NCI-H187 treated with DMSO at 0.1 percent for 48 hours (cell line): ENCODE measurements at places on chromosomes 4 and X.

GRCh38 chrX:54807524-54808108, at the start of gene MAGED2:
TSS of gene MAGED2 (plus strand) at chrX:54807745. CDS start at chrX:54809332, 1,587 bp downstream.
- DNase-seq: no peak

- DNase-seq: no peak
Observed at GRCh38 chr4:25032126-25032525, 1.4 kb upstream of the LGI2 start.

- DNase-seq: no peak
Observed at GRCh38 chr4:70182517-70183167, 12.9 kb upstream of the ODAM start.

DNA sequence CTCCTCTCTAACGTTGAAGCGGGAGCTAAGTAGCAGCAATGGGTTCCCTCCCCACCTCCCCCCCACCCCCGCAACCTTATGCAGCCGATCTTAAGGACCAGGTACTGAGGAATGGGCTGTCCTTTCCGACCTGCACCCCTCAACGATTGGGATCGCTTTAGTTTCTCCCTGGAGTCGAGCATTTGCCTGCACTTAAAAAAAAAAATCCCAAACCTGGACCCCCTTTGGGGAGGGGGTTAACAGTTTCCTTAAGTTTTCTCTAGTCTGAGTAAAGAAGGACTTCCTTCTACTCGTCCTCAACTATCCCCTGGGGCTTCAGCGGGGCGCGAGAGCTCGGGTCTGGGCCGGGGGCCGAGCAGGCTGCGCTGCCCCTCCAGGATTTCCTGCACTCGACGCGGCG, 25.7 kb upstream of the BCORL1 start:
- no peak for DNase-seq

DNA sequence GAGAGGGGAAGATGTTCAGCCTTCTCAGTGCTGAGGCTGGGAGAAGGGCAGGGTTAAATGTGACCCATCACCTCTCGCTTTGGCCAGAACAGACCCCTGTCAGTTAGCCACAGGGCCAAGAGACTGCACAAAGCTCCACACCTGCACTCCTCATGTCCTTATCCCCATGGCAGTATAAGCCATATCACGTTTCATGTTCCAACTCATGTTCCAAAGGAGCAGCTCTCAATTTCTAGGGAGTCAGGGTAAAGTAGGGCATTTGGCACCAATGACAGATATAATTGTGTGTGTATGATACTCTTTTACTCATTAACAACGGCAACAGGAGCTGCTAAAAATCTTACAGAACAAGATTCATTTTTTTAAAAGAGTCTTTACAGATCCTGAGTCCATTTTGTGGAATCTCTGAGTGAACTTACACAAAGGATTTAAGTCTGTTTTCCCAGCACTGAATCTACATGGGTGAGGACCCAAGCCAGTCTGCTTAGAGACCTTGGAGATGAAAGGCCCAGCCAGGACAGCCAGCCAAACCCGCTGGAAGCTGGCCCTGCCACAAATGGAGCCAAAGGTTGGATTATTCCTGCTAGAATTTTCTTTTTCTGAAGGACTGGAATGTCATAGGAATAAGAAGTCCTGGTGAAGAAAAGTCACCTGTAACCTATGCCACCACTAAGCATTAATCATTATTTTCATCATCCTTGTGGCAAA, 129.1 kb upstream of the SMAD1 start:
- DNase-seq: no peak

DNA sequence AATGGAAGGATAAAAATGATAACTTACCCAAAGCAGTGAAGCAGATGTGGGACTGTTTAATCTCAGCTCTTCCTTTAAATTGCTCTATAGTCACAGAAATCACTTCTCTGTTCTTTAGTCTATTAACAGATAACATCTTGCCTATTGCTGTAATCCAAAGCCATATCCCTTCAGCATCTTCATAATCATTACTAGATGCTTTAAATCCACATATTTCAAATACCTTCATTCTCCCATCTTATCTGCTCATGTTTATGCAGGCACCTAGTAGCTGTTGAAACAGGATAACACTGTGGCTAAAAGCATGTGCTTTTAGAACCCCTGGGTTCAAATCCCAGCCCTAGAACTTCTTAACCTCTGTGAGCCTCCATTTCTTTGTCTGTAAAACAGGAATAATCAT, 209.9 kb downstream of the RELL1 start:
- DNase-seq: no peak

GRCh38 chr4:80486603-80487002, 151.1 kb downstream of the CFAP299 start:
- no peak for DNase-seq

GRCh38 chrX:101450961-101451360, 34.3 kb upstream of the ARMCX4 start:
- no peak for DNase-seq

DNA sequence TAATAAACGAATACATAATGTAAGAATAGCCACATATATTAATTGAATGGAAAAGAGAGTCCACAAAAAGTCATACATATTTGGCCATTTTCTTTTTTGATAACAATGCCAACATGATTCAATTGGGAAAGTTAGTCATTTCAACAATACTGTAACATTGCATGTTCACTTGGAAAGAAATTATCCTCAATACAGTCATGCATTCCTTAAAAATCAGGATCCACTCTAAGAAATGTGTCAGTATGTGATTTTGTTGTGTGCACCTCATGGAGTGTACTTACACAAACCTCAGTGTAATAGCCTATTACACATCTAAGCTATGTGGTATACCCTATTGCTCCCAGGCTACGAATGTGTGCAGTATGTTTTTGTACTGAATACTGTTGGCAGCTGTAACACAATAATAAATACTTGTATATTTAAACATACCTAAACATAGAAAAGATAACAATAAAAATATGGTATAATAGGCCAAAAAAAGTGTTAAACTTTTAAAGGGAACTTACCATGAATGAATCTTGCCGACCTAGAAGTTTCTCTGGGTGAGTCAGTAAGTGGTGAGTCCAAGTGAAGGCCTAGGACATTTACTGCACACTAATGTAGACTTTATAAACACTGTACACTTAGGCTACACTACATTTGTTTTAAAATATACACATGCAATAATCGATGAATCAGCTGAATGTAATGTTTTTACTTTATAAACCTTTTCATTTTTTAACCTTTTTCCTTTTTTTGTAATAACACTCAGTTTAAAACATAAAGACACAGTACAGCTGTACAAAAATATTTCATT, 806.8 kb downstream of the PCDH18 start:
- no peak for DNase-seq

- no peak for DNase-seq
Observed at GRCh38 chr4:94160774-94161173, 46.9 kb upstream of the SMARCAD1 start.

DNA sequence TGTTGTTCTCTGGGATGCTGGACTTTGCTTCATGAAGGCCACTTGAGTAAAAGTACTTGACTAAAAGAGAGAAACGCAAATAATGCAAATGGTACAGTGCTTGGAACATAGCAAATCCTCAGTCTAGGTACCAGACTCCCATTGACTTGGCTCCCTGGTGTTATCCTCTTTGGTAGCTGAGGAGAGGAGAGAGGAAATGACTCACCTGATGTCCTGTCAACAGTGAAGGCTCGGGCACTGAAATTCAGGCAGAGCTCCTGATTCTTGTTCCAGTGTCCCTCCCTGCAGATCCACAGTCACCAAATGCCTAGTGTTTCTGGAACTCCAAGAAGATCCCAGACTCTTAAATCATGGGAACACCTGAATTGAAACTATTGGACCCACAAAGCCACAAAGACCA, 22.5 kb upstream of the TCEAL4 start:
- no peak for DNase-seq

- no peak for DNase-seq
Observed at GRCh38 chr4:55184600-55185523, 59.5 kb upstream of the KDR start.

DNA sequence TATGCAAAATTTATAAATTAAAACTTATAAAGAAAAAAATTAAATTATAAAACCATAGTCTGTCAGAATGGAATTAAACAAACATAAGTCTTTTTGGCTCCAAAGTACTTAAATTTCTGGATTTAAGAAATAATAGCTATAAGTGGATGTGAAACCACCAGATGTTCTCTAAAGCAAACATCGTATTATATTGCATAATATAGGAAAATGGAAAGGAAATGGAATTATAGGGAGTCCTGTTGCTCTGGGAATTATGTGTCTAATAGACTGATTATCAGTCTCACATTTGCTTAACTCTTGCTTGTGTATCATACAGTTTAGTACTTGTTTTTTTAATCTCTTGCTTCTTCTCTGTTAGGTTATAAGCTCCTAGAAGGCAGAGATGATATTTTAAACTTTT, 819.2 kb downstream of the RAPGEF2 start:
- no peak for DNase-seq

DNA sequence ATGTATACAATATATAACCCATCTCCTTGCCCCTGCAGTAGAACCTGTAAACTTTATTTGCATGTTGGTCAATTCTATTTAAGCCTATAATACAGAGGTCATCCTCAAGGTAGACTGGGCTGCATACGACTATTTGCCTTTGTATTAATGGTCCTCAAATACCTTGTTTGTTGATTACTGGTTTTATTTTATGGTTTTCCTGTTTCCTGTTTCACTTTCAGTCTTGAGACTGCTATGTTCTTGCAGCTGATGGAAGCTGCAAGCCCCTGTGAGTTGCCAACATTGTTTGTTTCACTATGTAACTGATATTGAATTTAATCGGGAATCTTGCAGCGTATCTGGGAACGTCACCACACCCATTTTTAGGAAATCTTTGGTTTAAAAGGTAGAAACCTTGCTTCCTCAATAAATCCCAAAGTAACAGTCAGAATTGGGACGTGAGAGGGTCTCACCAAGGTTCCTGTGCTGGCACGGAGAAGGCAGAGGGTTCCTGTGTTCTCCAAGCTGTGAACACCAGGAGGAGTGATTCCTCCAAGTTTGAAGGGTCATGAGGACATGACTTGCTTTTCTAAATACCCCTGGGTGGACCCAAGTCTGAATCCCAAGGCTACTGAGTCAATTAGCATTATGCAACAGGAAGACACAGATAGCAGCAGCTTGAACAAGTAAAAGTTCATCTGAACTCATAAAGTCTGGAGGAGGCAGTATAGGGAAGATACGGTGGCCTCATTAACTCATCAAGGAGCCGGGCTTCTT, 110.6 kb upstream of the PNPLA4 start:
- DNase-seq: no peak

GRCh38 chrX:120236687-120237479, 13.7 kb upstream of the ZBTB33 start:
- no peak for DNase-seq

GRCh38 chrX:119760026-119760877, 1.9 kb downstream of the SOWAHD start:
- no peak for DNase-seq

DNA sequence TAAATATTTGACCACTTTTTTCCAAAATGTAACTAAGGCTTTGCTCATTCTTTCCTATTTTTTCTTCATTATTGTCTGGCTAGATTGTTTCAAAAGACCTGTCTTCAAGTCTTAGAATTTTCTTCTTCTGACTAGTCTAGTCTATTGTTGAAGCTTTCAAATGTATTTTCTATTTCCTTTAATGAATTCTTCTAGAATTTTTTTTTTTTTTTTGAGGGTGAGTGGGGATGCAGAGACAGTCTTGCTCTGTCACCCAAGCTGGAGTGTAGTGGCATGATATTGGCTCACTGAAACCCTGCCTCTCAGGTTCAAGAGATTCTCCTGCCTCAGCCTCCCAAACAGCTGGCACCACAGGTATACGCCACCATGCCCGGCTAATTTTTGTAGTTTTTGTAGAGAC, 141.4 kb downstream of the TET2 start:
- DNase-seq: no peak

DNA sequence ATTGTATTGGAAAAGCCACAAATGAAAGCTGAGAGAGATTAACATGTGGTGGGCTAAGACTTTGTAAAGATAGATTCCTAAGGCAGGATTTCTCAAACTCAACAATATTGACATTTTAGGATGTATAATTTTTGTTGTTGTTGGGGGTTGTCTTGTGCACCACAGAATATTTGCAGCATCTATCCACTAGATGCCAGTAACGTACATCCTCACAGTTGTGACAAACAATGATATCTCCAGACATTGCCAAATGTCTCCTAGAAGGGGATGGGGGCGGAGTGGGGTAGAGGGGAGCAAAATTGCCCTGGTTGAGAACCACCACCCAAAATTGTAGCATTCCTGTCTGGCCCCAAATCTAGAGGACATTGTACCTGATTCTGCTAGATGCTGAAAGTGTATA, 14.7 kb upstream of the CBR4 start:
- no peak for DNase-seq

DNA sequence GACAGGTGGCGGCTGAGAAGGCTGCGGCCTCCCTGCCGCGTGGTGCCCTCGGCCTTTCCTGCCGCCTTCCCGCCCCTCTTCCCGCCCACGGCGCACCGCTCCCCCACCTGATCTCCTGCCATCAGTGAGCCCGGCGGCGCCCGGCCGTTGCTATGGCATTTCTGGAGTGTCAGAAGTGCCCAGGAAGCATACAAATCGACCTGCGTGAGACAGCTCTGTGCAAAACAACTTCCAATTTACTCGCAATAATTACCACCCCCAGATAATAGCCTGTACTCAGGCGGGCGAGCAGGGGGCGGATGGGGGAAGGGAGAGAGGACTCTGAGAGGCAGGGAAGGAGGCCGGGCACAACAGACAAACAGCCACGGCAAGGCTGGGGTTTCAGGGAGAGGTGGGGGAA, 16.6 kb upstream of the ERCC6L start:
- no peak for DNase-seq

DNA sequence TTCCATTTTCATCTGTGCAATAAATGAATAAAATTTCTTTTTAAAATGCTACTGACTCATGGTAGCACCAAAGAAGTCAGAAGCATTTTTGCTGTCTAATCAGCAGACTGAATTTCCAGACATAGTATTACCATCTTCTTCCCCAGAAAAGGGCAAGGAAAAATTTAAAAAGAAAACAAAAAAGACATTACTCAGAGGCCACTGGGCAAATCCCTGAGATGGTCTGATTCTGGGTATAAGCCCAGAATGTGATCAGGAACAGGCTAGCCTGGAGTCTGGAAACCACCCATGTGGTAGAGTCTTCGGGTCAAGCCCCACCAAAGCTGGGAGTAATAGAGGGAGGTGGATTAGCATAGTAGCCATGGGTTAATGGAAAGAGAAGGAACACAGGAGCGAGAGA, 342.8 kb downstream of the FBXW7 start:
- DNase-seq: no peak

- DNase-seq: no peak
Observed at GRCh38 chr4:76407440-76408119, 13.4 kb downstream of the CCDC158 start.
